ENCODE measurements at places on chromosomes 5 and 9. TPM values are rescaled to one million over a fixed set of nuclear protein-coding genes. Genes with fewer than 3 reads are reported as not detected.

Gene SEMA6A
- total RNA-seq = 0.12 TPM

Gene PCDHGA4
- total RNA-seq = 5.2 TPM

Gene GFI1B
- not detected for total RNA-seq

Gene ROR2
- total RNA-seq = 18.7 TPM

Gene C5orf63
- 2.7 TPM for total RNA-seq

Gene C9orf50
- 0.12 TPM for total RNA-seq
